ENCODE measurements at places on chromosomes 2 and 18. TPM values are rescaled to one million over a fixed set of nuclear protein-coding genes. Genes with fewer than 3 reads are reported as not detected.

GRCh38 chr18:45521777-45522176, 93.5 kb upstream of the SLC14A2 start:
- no peaks in the 10 kb centered on the region for H3K4me1 ChIP-seq
- no peaks in the 10 kb centered on the region for H3K36me3 ChIP-seq
- no peak for DNase-seq
- no peaks in the 10 kb centered on the region for H3K27me3 ChIP-seq
- H3K4me3 ChIP-seq: no peak overlapping the region

DNA sequence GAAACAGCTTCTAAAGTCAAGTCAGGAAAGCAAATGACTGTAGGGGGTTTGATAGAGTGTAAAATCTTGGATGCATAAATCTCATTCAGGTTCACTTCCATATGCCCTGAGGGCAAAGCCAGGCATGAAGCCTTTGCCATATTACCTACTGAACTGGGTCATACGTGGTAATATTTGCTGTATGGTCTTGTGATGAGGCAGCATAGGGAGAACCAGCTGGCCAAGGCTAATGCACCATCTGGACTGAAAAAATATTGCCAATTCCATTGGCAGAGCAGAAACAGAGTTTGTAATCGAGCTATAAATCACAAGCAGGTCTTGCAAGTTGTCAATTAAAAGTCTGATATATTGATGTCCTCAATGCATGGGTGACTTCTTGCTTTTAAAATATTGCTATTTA, 243.8 kb downstream of the ERBB4 start:
- no peak overlapping the region for H3K4me3 ChIP-seq
- no peaks in the 10 kb centered on the region for H3K36me3 ChIP-seq
- no peak for DNase-seq
- H3K27ac ChIP-seq: no peak overlapping the region
- no peaks in the 10 kb centered on the region for H3K27me3 ChIP-seq

- H3K36me3 ChIP-seq: no peaks in the 10 kb centered on the region
- no peak overlapping the region for H3K4me3 ChIP-seq
- no peak overlapping the region for H3K27ac ChIP-seq
- H3K4me1 ChIP-seq: peaks cover 14% of the 10 kb centered on the region
- no peaks in the 10 kb centered on the region for H3K27me3 ChIP-seq
- no peak for DNase-seq
Measured at GRCh38 chr2:237870126-237870525, 10.7 kb downstream of the RAMP1 start.

GRCh38 chr2:201974171-201975100, 59.2 kb upstream of the FZD7 start:
- H3K27ac ChIP-seq: peak overlapping the region; percentile 10
- H3K4me1 ChIP-seq: peaks cover 3% of the 10 kb centered on the region
- H3K36me3 ChIP-seq: no peaks in the 10 kb centered on the region
- no peaks in the 10 kb centered on the region for H3K27me3 ChIP-seq
- no peak overlapping the region for H3K4me3 ChIP-seq
- no peak for DNase-seq

- no peak overlapping the region for H3K27ac ChIP-seq
- peaks cover 4% of the 10 kb centered on the region for H3K27me3 ChIP-seq
- H3K4me3 ChIP-seq: no peak overlapping the region
- DNase-seq: no peak
- no peaks in the 10 kb centered on the region for H3K36me3 ChIP-seq
- no peaks in the 10 kb centered on the region for H3K4me1 ChIP-seq
Measured at GRCh38 chr2:860259-860855, 90.3 kb upstream of the SNTG2 start.

- no peak for DNase-seq
- no peak overlapping the region for H3K4me3 ChIP-seq
- no peaks in the 10 kb centered on the region for H3K4me1 ChIP-seq
- peaks cover 3% of the 10 kb centered on the region for H3K27me3 ChIP-seq
- peaks cover 2% of the 10 kb centered on the region for H3K36me3 ChIP-seq
Measured at GRCh38 chr2:71153585-71154224, 23.3 kb downstream of the MPHOSPH10 start.

DNA sequence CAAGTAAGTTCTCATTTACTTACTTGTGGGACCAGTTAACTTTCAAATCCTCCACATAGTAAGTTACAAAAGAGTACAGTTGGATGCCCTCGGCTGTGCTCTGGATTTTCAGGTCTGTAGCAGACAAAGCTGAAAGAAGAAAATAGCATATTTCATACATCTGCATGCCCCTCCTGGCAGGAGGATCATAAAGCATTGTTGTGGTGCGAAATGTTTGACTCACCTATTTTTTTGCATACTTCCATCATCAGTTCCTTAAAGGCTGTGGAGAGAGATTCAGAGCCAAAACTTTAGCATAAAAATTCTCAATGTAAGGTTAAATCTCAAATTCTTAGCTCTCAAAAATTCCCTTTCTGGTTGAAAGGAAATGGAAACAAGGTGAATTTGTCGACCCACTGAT, 70.8 kb upstream of the LPIN2 start:
- H3K27me3 ChIP-seq: no peaks in the 10 kb centered on the region
- H3K4me3 ChIP-seq: no peak overlapping the region
- no peaks in the 10 kb centered on the region for H3K4me1 ChIP-seq
- no peak overlapping the region for H3K27ac ChIP-seq
- H3K36me3 ChIP-seq: no peaks in the 10 kb centered on the region

DNA sequence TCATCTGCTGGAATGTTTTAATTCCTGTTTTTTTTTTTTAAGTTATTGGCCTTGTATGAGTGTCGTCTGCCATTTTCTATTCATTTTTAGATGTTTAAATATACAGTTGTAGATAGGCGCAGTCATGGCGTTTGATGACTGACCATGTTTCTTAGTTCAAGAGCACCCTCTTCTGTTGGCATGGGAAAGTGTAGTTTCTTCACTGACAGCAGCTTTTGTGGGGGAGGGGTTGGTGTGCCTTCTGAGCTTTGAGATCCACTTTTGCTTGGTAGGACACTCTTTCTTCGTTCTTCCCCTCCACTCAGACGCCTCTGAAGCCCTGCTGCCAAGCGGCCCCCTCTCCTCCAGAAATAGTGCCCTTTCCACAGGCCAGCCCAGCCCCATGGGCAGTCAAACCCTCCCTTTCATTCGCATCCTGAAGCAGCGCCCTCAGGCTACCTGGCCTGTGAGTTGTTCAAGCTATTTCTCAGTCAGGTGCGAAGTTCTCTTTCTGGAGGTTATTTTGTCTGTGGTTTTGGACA, 492.0 kb downstream of the TNS1 start:
- H3K4me3 ChIP-seq: no peak overlapping the region
- H3K4me1 ChIP-seq: no peaks in the 10 kb centered on the region
- no peak overlapping the region for H3K27ac ChIP-seq
- H3K27me3 ChIP-seq: no peaks in the 10 kb centered on the region

Gene ASB18
- not detected for polyA plus RNA-seq

Gene INHBB
- polyA plus RNA-seq: 0.27 TPM

Gene SLC9A4
- not detected for polyA plus RNA-seq

Gene CNGA3
- 0.22 TPM for polyA plus RNA-seq

Gene DTNB
- 3.1 TPM for polyA plus RNA-seq

Gene ADRA2B
- polyA plus RNA-seq: 0.69 TPM

Gene PPM1B
- polyA plus RNA-seq: 27.1 TPM
